Tibial nerve (tissue), 4 donors: ENCODE measurements at places on chromosomes 4 and X. TPM values are rescaled to one million over a fixed set of nuclear protein-coding genes. Genes with fewer than 3 reads are reported as not detected.

BST1 gene
- 21.0 TPM for total RNA-seq

PCDH7 gene
- 14.0 TPM for total RNA-seq

RRH gene
- not detected for total RNA-seq

NPY1R gene
- total RNA-seq: 8.4 TPM

NDNF gene
- 5.9 TPM for total RNA-seq

RAI2 gene
- total RNA-seq: 22.4 TPM

VCX gene
- total RNA-seq: not detected

BMPR1B gene
- 27.4 TPM for total RNA-seq

LANCL3 gene
- total RNA-seq: 0.22 TPM

ERVMER34-1 gene
- not detected for total RNA-seq
